CD4-positive, alpha-beta T cell treated with Interleukin-4 for 1 hour (primary cell): ENCODE measurements at places on chromosomes 4 and X.

- no peak for DNase-seq
Observed at GRCh38 chr4:93184053-93184452, 644.5 kb upstream of the ATOH1 start.

DNA sequence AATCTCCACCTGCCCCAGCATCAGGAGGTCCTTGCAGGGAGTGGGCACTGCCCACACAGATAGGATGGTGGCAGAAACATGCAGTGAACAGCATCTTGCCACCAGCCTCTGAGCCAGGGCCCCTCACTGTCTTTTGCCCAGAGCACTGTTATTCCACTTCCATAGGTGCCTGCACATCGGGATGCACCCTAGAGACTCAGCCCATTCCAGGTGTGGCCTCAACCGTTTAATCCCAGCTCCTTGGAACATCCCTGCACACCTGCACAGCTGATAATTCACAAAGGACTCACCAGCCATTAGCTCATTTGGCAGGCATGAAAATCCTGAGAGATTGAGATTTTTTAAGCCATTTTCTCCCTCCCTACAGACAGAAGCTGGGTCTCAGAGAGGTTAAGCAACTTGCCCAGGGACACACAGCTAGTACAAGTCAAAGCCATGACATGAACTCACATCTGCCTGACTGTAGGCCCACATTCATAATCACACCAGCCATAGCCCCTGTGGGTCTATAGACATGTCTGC lies 116.3 kb downstream of the EFNB1 start:
- no peak for DNase-seq

DNA sequence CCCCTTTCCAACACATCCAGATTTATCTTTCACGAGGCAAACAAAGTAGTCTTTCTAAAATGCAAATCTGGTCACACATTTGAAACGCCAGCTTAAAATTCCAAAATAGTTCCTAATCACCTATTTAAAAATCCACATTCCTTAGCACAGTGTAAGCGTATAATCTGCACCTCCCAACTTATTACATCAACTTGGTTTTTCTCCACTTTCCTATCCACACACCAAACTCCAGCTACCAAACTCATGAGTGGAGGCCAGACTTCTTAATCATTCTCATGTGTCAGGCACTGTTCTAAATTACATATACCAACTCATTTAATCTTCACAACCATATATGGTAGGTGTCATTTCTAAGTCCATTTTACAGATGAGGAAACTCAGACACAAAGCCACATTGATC lies 33.8 kb downstream of the ENOX2 start:
- DNase-seq: no peak

GRCh38 chr4:25330905-25331808 lies 18.6 kb downstream of the ZCCHC4 start:
- DNase-seq: peak; percentile 39

DNA sequence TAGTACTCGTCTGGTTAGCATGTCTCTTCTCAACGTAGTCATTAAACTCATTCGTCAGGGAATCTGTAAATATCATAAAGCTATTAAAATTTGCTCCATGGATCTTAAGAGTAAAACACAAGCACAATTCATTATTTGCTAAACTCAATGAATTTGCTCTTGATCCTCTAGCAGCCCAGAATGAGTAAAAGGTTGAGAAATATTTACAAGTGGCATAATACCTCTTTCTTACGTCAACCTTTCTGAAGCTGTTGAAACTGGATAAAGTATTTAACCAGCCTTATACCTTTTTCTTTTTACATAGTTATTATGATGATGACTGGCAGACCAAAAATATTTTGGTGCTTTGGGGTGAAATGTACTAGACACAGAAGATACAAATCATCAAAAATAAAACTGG lies 66.9 kb downstream of the LUZP4 start:
- no peak for DNase-seq

DNA sequence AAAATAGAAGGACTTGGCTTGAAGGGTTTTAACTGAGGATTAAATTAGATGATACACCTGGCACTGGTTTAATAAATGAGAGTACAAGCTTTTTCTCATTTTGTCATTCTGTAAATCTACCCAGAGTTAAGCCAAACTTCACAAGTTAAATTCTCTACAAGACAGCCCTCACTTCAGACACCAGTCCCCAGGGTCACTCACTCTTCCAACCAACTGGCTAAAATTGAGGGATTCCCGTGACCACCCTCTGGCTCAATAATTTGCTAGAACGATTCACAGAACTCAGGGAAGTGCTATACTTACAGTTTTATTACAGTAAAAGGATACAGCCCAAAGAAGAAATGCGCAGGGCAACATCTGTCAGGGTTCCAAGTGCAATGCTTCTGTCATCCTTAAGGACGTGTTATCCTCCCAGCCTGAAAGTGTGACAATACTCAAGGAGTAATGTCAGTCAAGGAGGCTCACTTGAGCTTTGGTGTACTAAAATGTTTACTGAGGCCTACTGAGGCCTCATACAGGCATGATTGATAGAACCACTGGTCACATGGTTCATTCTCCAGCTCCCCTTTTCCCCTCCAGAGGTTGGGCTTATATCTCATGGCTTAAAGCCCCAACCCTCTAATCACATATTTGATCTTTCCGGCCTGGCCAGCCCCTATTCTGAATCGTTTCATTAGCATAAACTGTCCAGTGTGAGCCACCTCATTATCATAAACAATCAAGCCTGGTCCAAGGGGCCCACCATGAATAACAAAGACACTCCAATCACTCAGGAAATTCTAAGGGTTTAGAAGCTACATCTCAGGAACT lies 9.6 kb upstream of the TMSB4X start:
- DNase-seq: no peak

GRCh38 chr4:6109842-6110560 lies 90.3 kb downstream of the JAKMIP1 start:
- no peak for DNase-seq
